ENCODE measurements at places on chromosomes 13 and 19.

GRCh38 chr19:33427801-33428626 is 54.5 kb downstream of the CEBPG start:
- no peak for DNase-seq

DNA sequence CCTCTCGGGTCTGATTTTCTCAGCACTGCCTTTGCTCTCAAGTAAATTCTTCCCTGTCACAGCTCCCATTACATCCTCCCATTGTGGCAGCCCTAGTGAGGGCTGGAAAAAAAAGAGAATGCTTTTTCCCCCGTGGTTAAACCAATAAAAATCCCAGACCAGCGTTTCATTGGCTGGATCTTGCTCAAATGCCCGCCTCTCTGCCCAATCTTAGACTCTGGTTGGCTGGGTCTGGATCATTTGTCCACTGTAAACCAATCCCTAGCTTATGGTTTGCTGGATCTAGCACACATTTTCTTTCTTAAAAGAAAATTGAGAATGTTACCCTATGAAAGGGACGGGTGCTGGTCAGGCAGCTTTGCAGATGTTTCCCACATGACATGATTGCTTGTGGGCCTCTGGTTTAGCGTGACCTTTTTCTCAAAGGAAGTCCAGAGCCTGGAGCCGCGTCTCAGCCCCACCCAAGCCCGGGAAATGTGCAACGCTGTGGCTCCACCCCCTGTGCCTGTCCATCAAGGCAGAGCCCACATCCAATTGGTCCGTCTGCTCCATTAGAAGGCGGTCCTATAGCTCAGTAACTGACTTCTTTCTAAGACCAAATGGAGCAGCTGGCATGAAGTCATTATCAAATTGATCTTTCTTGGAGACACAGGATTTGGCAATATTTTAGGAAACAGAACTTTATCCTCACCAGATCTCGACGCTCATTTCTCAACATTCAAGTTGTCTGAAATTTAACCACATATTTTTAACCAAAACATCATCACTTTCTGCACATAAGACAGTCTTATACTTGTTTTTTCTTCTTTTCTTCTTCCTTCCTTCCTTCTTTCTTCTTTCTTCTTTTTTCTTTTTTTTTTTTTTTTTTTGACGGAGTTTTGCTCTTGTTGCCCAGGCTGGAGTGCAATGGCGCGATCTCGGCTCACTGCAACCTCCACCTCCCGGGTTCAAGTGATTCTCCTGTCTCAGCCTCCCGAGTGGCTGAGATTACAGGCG is 2.6 kb upstream of the MCEMP1 start:
- no peak for DNase-seq

DNA sequence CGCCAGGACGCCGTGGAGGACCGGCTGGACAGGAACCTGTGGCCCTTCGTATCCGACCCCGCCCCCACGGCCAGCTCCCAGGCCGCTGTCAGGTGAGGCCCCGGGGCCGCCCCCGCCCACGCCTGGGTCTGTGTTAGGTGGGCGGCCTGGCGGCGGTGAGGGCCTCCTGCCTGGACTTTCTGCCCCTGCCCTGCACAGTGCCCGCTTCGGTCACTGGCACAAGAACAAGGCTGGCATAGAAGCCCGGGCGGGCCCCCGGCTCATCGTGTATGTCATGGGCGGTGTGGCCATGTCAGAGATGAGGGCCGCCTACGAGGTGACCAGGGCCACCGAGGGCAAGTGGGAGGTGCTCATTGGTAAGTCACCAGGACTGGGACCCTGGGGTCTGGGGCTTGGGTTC is 10.2 kb downstream of the STXBP2 start:
- no peak for DNase-seq

DNA sequence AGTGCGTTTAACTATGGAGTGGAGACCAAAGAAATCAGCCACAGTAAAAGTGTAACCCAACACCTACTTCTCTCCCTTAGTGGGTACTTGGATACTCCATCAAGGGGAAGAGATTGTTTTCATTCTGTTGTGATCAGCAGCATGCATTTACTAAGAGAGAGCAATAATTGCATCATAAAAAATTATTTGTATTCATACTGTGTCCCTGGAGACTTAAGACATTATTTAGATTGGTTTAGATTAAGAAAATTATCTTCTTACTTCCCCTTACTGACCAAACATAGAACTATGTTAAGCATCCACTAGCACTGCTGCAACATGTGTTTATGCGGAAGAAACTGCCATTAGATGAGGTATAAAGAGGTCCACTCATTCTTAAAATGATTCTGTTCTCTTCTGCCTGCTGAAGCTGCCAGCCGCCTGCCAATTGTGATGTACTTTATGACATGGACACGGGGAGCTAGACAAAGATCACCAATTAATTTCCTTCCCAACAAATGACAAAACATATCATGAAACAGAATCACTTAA is 738.5 kb downstream of the DIAPH3 start:
- DNase-seq, result no peak

DNA sequence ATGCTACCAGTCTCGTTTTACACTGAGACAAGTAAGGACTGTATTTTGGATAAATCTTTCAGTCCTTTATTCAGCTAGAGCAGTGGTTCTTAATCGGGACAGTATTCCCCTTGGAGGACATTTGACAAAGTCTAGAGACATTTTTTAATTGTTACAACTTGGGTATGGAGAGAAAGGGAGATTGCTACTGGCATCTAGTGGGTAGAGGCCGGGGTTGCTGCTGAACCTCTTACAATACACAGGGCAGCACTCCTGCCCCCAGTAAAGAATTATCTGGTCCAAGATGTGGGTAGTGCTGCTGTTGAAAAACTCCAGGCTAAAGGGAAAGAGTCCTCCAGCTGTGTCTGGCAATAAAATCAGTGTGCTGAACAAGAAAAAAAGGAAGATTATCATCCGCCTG is 334.8 kb downstream of the SLC7A1 start:
- DNase-seq, result no peak

DNA sequence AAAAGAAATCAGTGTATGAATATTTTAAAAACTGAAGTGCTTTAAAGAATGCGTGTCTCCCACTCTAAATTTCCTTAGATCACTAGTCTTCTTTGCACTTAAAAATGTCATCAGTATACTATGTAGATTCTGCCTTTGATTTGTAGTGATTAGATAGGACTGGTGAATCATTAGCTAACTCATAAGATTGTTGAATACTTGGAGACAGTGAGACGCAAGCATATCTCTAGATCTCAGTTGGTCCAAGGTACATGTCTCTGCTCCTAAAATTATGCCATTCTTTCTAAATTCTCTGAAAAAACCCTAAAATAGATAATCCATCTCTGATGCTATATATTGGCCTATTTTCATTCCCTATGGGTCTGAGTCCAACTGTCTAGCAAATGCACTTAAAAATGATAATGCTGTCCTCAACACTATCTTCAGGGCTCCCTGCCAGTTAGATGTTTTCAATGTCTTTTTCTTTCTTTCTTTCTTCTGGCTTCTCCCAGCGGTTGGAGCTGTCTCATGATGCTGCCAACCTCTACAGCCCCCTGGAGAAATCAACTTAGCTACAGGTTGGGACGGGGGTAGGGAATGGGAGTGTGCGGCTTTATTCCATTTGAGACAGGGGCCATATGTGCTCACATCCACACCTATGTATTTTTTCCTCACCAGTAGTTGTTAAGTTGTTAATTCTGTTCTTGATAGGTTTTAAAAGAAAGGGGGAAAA is 301.0 kb downstream of the NDFIP2 start:
- DNase-seq, result no peak

DNA sequence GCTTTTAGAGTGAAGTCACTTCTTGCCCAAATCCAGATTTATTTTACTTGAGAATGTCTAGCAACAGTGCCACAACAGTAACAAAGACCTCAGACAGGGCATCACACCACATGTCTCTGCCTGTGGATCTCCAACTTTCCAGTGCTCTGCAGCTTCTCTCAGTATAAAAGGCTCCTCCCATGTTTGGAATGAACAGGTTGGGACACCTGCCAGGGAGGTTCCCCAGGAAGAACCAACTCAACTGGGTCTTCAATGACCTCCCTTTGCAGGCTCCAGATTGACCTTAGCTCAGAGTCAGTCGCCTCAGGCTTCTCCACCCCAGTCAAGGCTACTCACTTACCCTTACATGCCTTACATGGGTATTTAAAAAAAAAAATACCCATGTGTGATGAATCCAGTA is 3.4 kb downstream of the ZNF823 start:
- DNase-seq, result no peak

- no peak for DNase-seq
Measured at GRCh38 chr19:48926909-48927308, 6.6 kb upstream of the DHDH start.

Measured in left forelimb (tissue), 1 donor.